H4 (cell line): ENCODE measurements at places on chromosomes 7 and 10. TPM values are rescaled to one million over a fixed set of nuclear protein-coding genes. Genes with fewer than 3 reads are reported as not detected.

The DEPP1 gene
- total RNA-seq = 31.7 and 44.2 TPM in 2 replicates

GRCh38 chr10:10676972-10677371, 340.7 kb upstream of the CELF2 start:
- DNase-seq = no peak

- no peak for DNase-seq
Measured at GRCh38 chr10:90530521-90530920, 327.3 kb downstream of the HTR7 start.

The FAM107B gene
- total RNA-seq = 10.0 and 16.2 TPM in 2 replicates

GRCh38 chr7:80675090-80675489, 36.6 kb downstream of the CD36 start:
- DNase-seq = no peak

The CYP3A5 gene
- total RNA-seq = not detected in 2 replicates

DNA sequence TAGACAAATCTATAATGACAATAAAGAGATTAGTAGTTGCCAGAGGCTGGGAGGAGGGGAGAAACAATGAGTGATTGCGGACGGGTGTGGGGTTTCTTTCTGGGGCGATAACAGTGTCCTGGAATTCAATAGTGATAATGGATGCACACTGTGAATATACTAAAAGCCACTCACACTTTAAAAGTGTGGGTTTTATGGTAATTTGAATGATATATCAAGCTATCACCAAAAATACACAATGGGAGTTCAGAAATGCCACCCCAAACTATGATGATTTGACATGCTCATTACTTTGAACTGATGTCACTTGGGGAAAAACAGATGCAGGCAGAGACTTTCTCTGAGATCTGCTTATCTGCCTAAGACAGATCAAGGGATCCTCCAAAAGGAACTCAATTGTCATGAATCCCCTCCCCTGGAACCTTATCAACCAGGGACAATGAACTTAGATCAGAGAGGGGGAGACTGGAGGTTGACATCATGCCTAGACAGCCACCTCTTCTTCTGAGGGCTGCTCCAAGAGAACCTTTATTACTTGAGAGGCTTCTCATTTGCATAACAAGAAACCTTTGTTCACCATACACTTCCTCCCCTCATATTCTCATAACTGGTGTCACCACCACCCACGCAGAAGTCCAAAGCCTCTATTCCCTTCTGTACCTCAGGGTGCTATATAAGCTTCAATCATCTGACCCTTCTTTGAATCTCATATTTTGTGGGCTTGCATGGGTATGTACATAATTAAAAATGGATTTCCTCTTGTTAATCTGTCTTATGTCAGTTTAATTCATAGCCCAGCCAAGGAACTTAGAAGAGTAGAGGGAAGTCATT, 14.8 kb upstream of the ZC3HAV1 start:
- no peak for DNase-seq

DNA sequence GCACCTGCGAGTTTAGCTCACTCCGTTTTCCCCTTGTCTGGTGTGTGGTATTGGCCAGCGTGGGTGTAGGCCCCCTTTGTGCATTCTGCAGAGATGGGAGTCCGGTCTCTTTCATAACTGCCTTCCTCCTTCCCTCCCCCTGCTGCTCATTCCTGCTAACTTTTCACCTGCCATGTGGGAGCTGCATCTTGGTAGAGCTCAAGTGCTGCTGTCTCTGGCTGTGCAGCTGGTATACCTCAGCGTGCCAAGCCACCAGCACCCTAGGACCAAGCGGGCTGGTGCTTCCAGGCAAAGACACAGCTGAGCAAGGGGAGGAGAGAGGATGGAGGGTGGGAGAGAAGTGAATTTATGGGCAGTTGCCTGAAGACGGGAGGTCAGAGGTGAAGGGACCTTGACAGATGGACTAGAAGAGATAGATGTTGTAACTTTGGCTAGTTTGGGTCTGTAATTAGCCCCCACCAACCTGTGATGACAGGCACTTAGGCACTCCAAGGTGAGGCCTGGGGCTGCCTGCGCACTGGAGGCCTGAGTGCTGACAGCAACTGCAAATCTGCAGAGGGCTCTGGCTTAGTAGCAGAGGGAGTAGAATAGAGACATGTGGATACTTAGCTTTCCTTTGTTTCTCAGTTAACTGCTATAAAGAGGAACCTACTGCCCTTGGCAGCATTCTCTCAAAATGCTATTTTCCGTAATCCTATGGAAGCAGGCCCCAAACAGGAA, 148.8 kb upstream of the AGK start:
- DNase-seq = no peak

GRCh38 chr7:151330661-151331060, 11.0 kb upstream of the NUB1 start:
- DNase-seq = no peak

DNA sequence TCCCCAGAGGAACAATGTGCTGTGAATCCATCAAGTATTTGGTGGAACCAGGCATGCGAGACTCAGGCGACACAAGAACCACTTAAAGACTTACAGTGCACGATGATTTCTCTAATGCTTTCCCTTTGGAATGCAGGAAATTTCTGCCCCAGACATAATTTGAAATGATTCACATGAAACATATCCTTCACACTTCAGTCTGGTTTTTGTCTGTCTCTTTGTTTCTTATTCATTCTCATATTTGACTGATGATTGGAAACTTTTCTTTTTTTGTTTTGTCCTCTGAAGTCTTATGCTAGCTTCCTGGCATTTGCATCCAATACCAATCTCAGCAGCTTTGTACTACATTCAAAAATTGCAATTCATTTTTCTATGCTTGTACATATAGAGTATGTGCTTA, 502.8 kb downstream of the PHTF2 start:
- no peak for DNase-seq

DNA sequence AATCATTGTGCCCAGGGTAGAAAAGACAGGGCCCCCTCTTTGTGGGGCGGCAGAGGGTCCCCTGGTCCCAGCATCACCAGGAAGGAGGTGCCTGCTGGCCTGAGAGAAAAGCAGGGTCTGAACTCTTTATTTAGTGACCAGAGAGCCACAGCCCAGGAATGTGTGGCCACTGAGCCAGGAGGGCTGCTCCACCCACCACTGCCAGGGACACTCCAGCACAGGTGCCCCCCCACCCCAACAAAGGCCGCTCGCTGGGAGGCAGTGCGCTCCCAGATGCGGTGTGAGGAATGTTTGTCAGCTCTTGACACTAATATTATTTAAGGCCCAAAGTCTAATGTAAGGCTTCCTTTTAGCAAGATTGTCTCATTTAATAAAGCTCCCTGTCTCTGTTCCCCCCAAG, 59.6 kb upstream of the ZMIZ1 start:
- no peak for DNase-seq

DNA sequence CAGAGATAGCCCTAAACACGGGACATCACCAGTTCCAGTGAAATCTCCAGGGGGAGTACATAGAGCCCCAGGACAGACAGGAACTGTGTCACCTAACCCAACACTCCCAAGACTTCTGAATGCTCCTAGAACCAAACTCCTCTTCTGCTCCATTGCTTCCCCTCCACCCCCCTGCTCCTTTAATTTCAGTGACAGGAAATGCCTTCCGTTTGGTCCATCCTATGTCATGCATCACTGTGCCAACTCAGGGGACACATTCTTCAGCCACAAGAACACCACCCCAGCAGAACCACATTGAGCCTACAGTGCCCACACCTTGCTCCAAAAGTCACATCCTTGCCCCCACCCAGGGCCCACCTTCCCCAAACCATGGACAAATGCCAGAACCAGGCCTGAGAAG, 100.5 kb downstream of the KCNMA1 start:
- no peak for DNase-seq

- no peak for DNase-seq
Measured at GRCh38 chr10:105793071-105793470, 1152.0 kb downstream of the SORCS3 start.

- DNase-seq = no peak
Measured at GRCh38 chr7:8442814-8443304, 9.4 kb downstream of the NXPH1 start.

DNA sequence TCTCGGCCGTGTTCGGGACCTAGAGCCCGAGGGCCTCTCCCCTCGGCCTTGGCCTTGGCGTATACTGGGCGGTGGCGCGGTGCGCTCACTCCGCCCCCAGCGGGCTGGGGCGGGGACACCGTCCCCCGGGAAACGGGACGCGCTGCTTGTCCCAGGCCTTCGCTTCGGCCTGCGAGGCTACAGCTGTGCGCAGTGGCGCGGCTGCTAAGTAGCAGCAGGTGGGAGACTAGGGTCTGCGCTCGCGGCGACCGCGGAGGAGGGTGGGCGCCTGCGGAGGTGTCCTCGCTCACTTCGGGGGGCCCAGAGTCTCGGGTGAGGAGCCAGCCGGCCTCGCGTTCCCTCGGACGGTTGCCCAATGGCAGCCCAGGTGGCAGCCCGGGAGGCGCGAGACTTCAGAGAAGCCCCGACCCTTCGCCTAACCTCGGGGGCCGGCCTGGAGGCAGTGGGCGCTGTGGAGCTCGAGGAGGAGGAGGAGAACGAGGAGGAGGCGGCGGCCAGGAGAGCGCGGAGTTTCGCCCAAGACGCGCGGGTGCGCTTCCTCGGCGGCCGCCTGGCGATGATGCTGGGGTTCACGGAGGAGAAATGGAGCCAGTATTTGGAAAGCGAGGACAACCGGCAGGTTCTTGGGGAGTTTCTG, at the start of gene DNAH11:
Gene DNAH11, plus strand, starts transcription at position 149 of the 637 bp plus-strand sequence. Its CDS starts 207 bp downstream, at position 356.
- DNase-seq = no peak

DNA sequence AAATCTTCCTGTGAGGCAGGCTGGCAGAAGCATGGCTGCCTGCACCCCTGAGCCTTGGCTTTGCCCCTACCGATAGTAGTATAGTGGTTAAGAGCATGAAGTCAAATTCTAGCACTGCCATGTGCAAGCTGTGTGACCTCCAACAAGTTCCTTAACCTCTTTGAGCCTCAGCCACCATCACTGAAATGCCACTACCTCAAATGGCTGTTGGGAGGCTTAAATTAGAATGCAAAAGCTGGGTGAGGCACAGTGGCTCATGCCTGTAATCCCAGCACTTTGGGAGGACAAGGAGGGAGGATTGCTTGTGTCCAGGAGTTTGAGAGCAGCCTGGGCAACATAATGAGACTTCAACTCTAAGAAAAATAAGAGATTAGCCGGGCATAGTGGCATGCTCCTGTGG, 8.4 kb downstream of the SFRP5 start:
- no peak for DNase-seq

- DNase-seq = no peak
Measured at GRCh38 chr7:83130623-83131545, 31.8 kb downstream of the PCLO start.

GRCh38 chr7:2384354-2385243, 18.8 kb upstream of the CHST12 start:
- no peak for DNase-seq

GRCh38 chr10:123665491-123666286, 466 bp upstream of the GPR26 start:
- no peak for DNase-seq

DNA sequence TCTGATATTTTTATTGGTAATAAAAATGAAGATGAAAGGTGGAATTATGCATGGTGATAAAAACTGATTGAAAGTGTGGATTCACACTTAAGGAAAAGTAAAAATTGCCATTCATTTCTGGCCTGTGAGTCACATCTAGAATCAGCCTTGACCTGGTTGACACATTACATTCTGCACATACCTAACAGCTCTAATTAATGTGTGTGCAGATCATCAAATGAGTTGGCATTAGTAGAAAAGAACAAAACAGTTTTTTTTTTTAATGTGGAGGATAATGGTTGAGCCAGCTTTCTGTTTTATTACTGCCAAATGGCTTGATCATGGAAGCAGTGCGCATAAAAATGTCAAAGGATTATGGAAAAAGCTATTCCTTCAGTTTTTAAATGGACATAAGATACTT, 142.6 kb upstream of the TMEM196 start:
- DNase-seq = no peak

GRCh38 chr10:126171555-126171954, 216.7 kb downstream of the ADAM12 start:
- peak; percentile 85 for DNase-seq

- no peak for DNase-seq
Measured at GRCh38 chr10:70917635-70918034, 29.3 kb upstream of the PCBD1 start.

GRCh38 chr10:97549587-97550322, 22.8 kb upstream of the ANKRD2 start:
- DNase-seq = no peak

GRCh38 chr7:148708026-148708885, 9.6 kb downstream of the CUL1 start:
- no peak for DNase-seq

DNA sequence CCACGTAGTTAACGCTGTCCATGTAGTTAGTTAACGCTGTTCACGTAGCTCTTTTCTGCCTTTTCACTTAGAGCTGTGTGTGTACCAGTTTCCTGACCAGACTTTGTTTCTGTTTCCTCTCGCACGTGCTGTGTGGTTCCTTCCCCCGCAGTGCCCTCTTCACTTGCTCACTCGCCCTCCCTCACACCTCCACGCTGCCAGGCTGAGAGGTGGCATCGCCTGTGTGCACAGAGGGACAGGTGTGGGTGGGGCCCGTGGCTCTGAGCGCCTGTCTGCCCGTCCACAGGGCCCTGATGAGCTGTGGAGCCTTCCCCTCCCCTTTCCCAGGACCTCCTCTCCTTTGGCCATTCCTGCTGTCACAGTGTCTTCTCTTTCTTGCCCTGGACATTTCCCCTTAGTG, 30.6 kb downstream of the WDR37 start:
- no peak for DNase-seq

GRCh38 chr10:51368943-51369342, 294.7 kb downstream of the PRKG1 start:
- DNase-seq = no peak

The ABCB8 gene
- total RNA-seq = 25.2 and 26.5 TPM in 2 replicates

The KCNIP2 gene
- total RNA-seq = not detected in 2 replicates

The TUBAL3 gene
- 0.25 TPM in 1 of 2 replicates, not detected in the other for total RNA-seq

DNA sequence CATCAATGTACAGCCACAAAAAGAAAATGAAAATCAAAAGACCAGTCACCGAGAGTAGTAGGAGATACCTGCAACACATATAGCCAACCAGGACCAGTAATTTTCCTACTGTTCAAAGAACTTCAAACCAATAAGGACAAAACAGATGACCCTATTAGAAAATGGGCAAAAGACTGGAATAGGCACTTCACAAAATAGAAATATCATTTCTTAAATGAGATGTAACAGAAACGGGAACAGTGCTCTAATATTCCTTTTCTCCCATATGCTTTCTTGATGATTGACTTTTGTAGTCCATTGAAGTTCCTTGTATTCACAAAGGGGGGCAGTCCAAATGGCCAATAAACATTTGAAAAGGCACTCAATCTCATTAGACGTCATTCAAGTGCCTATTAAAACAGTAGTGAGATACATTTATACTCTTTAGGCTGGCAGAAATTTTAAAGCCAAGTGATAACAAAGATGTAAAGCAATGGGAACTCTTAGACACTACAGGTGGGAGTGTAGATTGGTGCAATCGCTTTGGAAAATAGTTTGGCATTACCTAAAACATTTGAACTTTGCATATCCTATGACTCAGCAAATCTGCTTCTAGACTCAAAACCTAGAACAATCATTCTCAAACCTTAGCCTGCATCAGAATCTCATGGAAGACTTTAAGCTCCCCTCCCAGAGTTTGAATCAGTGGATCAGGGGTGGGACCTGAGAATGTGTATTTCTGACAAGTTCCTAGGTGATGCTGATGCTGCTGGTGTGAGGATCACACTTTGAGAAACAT, 24.3 kb upstream of the FOXK1 start:
- no peak for DNase-seq

The GDF2 gene
- total RNA-seq = not detected in 2 replicates

The SFMBT2 gene
- total RNA-seq = 0.85 and 1.0 TPM in 2 replicates

The LGI1 gene
- 0.08 TPM in 1 of 2 replicates, not detected in the other for total RNA-seq

GRCh38 chr7:100540073-100540723, 1.2 kb downstream of the AGFG2 start:
- DNase-seq = no peak
